ENCODE measurements at places on chromosomes 11 and 22.

DNA sequence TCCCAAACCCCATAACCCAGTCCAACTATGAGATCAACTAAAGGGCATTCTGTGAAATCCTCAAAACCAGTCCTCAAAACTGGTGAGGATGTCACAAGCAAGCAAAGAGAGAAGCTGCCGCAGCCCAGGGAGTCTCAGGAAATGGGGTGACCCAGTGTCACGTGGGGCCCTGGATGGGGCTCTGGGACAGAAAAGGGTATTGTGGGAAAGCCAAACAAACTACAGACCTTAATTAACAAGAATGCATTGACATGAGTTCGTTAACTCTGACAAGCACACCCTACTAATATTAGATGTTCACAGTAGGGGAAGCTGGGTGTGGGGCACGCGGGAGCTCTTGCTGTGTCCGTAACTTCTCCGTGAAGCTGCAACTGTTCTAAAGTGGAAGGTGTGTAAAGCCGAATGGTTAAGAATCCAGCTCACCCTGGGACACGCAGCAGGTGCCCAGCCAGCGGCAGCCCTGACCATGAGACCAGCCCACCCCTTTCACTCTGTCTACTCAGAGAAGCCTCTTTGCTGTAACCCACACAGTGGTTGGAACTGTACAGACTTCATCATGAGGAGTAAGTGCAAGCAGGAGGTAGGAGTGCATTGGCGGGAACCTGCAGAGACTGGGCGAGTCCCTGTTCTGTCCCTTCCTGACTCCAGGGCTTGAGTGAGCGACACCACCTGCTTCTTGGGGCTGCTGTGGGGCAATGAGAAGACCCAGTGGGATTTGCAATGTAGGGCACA is 17.9 kb downstream of the LINC01488 start:
- DNase-seq: no peak

DNA sequence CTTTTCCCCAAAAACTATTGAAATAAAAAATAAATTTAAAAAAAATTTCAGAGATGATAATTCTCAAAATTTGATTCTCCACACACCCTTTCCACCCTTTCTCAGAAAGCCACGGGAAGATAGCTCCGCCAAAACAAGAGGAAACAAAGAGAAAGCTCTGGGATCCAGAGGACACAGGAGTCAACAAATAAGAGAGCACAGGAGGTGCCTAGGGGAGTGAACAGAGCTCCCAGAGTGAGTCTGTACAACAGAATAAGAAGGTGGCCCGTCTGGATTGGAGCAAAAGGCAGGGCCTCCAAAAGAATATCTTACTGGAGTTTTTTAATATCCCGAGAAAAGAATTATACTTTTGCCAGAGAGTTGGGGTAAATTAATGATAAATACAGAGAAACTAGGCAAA is 96.3 kb upstream of the DRD2 start:
- DNase-seq: no peak

GRCh38 chr22:42344361-42344905 is 74.0 kb upstream of the TCF20 start:
- DNase-seq: no peak

DNA sequence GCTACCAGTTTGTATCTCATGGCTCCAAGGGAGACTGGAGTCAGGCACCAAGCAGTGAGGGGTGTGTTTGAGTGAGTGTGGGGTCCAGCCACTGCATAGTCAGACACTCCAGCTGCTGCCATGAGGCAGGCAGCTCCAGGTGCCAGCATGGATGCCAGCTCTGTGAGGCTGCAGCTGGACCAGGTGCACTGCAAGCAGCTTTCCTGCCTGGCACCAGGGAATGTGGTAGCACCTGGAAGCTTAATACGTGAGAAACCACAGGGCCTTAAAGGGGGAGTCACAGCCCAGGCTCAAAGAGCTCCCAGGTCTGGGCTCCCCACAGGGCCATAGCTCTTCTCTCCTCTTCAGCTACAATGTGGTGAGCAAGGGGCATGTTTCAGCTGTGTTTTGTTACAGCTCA is 817.8 kb upstream of the LUZP2 start:
- no peak for DNase-seq

Measured in stimulated activated CD4-positive, alpha-beta T cell treated with anti-CD3 and anti-CD28 coated beads, Interleukin-15, amount 100 ng/mL, for 1 hour (primary cell).